Stimulated activated CD4-positive, alpha-beta T cell treated with anti-CD3 and anti-CD28 coated beads, TNF-alpha, amount 100 ng/mL, for 48 hours (primary cell): ENCODE measurements at places on chromosomes 2 and 18.

DNA sequence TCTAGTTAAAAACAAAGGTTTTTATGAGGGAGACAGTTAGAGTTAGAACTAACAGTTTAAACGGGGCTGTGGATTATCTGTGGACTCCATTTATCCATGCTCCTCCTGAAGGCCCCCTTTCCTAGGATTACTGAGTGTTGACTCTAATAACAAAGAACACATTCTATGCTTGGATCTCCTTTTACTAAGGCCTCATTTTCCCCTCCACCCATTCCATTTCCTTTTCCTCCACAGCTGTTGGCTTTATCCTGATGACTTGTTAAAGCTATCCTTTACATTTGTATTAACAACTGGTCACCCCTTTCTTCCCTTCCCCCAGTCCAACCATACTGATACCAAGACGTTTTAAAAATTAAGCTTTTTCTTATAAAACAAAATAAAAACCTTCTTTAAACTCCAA, 220.6 kb downstream of the SRBD1 start:
- no peak for DNase-seq

DNA sequence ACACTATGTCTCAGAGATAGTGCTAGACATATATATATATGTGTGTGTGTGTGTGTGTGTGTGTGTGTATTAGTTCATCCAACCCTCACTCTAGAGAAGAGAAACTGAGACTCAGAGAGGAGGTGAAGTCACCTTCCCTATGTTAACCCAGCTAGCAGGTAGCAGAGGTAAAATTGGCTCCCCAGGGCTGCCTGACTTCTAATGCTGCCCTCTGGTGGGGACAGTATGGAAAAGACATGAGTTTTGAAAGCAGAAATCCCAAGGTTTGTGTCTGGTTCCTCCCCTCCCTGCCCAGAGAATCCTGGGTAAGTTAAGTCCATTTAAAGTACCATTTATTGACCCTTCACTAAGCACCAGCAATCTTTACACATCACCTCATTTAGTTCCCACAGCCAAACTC, 137.7 kb downstream of the THNSL2 start:
- DNase-seq: peak; percentile 10

DNA sequence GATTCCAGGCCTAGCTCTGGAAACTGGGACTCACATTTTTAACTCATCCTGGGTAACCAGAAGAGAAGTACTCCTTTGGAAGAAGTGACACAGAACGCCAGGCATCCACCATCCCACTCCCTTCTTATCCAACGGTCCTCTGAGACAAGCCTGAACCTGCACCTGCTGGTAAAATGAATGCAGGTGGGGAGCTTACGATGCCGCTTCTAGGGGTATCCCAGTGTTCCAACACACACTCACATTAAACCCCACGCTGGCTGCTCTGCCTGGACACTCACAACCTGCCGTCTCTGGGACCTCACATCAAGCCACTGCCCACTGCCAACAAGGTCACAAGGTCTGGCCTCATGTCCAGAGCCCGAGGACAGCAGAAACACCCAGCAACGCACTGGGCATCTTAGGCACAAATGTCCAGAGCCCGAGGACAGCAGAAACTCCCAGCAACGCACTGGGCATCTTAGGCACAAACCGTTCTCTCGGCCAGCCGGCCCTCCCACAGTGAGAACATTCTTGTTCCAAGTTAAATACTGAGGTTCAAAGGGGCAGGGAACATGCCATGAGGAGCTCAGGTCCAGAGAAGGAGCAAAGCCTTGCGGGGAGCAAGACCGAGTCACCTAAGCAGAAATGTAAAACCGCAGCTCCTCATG, 9.9 kb downstream of the SLC66A2 start:
- DNase-seq: no peak

DNA sequence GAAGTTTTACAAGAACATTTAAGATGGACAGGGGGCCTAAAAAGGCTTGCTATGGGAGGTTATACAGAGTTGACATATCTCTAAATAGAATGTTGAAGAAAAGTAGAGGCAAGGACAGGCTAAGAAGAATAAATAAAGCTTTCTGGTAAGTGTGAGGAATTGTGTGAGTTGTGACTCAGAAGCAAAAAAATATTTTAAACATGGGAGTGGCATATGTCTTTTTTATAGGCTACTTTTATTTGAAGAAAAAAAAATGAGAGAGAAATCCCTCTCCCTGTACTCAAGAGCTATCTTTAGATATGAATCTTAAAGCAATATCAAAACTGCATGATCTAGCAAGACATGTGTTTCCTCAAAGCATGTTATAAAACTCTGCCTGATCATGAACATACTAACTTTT, 41.1 kb downstream of the RAB3GAP1 start:
- no peak for DNase-seq

DNA sequence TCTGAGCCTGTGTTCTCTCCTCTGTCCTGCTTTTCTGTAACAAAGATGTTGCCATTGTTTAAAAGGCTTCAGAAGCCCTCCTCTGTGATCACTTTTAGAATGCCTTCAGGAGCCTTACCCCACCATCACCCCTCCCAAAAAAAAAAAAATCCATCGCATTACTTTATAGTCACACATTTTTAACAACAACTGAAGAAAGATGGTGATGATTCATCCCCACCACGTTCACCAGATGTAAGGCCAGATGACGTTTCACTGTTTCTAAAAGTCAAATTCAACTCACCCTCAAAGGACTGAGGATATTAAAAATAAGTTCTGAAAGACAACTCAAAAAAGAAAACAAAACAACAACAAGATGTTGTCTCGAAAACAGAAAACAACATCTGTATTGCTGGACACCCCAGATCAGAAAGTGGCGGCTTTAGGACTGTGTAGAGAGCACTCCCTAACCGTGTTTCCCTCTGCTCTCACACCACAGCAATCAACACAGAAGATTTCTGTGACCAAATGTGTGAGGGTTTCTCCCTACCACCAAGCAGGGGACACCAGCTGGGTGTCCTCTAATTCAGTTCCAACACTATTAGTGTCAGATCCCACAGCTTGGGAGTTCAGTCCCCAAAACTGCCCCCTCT, 61.9 kb upstream of the CREB1 start:
- no peak for DNase-seq
